ENCODE measurements at places on chromosomes 1 and 21. TPM values are rescaled to one million over a fixed set of nuclear protein-coding genes. Genes with fewer than 3 reads are reported as not detected.

The SERINC2 gene
- 85.4 TPM for total RNA-seq

The BLACAT1 gene
- total RNA-seq, result not detected

The CLCA1 gene
- total RNA-seq, result not detected

GRCh38 chr1:206506405-206507283 lies 687 bp upstream of the RASSF5 start:
- no peak for DNase-seq

DNA sequence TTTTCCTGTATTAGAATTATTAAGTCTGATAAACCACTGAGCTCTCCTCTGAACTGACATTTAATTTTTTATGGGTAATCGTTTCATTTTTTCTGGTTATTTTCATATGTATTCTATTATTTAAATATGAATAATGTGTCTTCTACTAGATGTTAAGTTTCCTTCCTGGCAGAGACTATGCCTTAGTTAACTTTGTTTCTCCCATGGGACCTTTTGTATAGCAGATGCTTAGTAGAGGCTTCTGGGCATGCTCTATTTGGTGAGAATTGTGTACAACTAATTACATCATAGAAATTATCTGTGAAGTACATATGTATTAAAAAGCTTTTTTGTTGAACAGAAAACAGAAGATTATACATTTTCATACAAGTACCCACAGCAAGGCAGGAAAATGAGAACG lies 23.4 kb downstream of the CTBS start:
- DNase-seq, result no peak

- no peak for DNase-seq
Measured at GRCh38 chr21:43758111-43758641, 17.9 kb downstream of the CSTB start.

DNA sequence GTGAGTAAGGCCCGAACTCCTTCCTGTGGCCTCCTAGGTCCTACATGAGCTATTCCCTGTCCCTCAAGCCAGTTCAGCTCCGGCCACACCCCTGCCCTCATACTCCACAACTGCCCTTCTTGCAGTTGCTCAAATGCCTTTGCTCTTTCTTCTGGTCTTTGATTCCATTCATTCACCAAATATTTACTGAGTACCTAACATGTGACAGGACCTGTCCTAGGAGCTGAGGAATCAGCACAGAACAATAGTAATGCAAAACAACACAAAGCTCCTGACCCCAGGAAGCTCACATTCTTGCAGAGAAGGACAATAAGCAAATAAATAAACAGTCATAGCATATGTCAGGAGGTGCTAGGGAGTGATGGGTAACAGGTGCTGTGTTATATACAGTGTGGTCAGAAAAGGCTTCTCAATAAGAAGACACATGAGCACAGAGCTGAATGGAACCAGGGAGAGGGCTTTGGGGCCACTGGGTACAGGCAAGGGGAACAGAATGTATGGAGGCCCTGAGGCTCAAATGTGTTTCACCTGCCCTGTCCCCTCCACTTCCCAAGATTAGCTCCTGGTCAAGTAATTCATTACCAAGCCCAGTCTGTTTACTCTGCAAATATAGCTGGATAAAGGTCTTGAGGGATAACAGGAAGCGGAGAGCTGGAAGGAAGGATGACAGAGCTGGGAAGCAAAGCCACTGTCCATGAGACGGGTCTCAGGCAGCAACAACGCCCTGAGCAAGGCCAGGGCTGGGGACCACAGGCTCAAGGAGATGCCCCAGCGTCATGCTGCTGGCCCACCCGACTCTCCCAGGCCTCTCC lies 145.1 kb downstream of the CSMD2 start:
- no peak for DNase-seq

The OR6K3 gene
- total RNA-seq, result not detected

The FAM167B gene
- total RNA-seq, result 0.51 TPM

The STIL gene
- total RNA-seq, result 1.8 TPM

DNA sequence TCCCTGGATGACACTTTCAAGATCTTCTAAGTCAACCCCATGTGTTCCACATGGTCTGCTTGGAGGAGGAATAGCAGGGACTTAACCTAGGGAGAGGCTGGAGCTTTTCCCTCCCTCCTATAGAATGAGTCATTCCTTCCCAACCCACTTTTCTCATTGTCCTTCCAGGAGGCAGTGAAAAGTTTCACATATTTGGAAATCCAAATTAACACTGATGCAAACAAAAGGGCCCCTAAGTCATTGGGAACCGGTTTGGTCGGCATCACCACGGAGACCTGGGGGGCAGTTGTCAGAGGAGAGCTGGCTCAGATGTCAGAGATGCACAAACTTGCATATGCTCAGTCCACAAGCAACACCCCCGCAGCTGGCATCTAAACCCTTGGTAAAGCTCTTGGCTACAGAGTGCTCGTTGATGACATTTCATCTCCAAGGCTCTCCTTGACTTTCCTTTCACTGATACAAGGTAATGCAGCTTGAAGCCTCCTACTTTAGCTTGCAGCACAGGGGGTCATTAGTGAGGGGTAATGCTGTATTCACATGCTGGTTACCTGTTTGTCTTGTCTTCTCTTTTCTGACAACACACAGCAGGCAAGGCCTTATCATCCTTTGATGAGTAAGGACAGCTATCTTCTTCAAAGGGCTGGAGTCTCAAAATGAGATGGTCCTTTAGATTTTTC lies 12.3 kb upstream of the LRRC8D start:
- no peak for DNase-seq

GRCh38 chr1:18336801-18337200 lies 143.9 kb upstream of the KLHDC7A start:
- DNase-seq, result no peak

The PIGC gene
- 26.2 TPM for total RNA-seq

DNA sequence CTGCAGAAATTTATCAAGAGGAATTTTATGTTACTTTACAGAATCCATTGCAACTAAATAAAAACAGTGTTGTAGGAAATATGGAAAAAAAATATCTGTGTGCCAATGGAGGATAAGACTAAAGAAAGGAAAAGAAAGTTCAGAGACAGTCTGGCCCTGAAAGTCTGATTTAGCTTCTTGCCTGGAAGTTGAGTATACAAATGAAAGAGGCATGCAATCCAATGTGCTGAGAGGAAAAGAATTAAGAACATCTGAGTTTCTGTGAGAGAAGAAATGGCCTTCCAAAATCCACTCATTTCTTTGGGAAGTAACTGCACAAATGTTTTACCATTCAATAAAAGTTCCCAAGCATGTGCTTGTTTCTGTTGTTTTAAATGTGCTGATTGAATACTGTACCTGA lies 65.1 kb downstream of the LHX9 start:
- DNase-seq, result no peak

The LDLRAD2 gene
- not detected for total RNA-seq

- DNase-seq, result no peak
Measured at GRCh38 chr1:53605181-53605580, 133.8 kb downstream of the GLIS1 start.

DNA sequence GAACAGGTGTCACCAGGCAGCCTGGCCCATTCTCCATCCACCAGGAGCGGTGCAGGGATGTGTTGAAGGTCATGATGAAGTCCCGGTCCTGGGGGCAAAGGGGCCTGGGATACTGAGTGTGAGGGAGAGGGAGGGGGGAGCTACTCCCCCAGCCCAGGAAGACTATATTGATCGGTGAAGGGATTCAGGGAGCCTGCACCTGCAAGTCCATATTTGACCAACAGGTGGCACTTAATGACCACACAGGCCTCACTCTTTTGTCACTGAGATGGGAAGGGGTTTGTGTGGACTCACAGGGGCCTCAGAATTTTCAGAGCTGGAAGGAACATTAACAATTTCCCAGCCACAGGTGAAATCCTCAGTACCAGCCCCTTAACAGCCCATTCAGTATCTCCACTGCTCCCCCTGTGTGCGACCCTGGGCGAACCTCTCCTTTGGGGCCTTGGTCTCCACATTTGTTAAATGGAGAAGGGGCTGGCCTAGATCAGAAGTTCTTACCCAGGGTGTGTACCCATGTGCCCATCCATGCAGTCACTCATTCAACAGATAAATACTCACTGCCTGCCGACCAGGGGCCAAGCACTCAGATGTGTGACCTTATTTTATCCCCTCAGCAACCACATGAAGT lies 55.6 kb downstream of the NKAIN1 start:
- DNase-seq, result no peak

GRCh38 chr1:175514387-175514953 lies 228.9 kb downstream of the TNR start:
- DNase-seq, result peak; percentile 19

The IQGAP3 gene
- 1.4 TPM for total RNA-seq

DNA sequence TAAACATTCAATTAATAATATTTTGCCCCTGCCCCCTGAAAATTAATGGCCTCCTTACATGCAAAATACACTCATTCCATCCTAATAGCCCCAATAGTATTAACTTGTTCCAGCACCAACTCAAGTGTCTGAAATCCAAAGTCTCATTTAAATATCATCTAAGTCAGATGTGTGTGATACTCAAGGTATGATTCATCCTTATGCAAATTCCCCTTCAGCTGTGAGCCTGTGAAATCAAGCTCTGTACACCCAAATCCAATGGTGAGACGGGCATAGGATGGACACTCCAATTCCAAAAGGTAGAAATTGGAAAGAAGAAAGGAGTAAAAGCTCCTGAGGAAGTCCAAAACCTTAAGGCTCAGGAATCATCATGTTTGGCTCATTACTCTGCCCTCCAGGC lies 83.5 kb downstream of the HHAT start:
- no peak for DNase-seq

DNA sequence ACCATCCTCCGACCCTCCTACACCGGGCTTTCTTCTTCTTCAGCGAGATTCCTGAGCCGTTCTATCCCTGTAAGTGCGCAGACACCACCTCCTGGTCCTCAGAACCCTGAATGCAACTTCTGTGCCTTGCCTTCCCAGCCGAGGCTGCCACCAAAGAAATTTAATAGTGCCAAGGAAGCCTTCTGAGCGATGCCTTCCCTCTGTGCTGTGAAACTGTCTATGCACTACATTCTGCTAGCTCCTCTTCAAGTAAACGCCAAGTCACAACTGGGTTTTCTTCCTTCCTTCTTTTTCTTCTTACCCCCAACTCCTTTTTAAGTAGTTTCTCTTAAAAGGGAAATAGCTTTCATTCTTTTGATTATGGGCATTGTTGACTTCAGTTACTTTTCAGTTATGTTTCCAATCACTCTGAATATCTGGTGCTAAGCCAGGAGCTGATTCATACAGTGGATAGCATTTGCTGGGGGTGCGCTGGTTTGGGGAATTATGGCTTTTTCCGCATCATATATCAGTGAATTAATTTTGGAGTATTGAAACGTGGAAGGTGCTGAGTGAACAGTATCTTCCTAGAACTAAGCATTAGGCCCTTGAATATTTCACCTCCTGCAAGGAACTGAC lies 38.6 kb upstream of the GPR88 start:
- DNase-seq, result no peak

DNA sequence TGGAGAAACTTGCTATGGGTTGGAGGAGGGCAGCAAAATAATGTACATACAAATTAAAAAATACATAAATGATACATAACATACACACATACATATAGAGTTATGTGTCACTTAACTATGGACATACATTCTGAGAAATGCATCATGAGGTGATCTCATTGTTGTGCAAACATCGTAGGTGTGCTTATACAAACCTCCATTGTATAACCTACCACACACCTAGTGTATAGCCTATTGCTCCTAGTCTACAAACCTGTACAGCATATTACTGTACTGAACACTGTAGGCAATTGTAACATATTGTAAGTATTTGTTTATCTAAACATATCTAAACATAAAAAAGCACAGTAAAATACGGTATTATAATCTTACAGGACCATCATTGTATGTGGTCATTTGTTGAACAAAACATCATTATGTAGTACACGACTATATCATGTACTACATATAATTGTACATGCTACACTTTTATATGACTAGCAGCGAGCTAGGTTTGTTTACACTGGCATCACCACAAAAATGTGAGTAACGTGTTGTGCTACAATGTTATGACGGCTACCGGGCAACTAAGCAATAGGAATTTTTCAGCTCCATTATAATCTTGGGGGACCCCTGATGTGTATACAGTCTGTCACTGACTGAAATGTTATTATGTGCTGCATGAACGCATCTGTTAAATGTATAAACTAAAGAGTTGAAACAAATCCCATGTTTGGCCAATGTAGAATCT lies 35.5 kb downstream of the ITGB3BP start:
- no peak for DNase-seq

The TNFRSF4 gene
- total RNA-seq, result not detected

DNA sequence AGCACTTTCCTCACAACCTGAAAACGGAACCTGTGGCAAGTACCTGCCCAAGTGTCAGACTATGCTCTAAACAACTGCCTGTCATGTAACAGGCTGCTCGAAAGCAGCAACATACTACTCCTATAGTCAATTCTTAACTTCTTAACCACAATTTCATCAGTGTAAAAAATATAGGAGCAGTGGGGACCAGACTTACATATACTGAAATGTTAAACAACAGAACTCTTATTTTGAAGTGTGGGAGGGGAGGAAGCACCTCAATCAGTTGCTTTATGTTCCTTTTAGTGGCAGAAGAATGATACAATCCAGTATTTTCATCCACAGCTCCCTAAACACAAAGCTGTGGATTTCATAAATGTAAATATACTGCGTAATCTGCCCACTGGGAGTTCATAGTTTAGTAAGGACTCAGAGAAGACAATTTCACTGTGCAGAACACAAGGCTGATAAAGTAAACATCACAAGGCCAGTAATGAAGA lies 44.2 kb downstream of the WLS start:
- DNase-seq, result no peak

GRCh38 chr1:203475012-203475981 lies at the start of gene PRELP:
PRELP (plus strand) TSS chr1:203475806; CDS start chr1:203483185, 7,379 bp downstream.
- DNase-seq, result peak; percentile 67

DNA sequence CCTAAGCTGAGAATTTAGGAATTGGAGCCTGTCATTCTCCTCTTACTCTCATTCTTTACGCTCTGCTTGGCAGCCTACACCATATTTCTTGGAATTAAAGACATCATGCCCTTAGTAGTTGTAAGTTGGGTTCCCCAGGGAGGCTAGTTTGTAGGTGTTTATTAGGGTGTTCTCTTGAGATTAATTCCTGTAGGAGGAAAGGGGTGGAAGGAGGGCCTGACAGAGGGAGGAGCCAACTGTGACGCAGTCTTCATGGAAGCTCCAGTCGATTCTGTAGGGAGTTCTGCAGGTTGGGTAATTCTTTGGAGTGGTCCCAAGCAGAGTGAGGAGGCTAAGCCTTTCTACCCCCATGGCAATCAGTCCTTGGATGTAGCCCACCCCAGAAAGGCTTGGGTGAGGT lies 111.4 kb downstream of the HHAT start:
- no peak for DNase-seq

The MYOG gene
- total RNA-seq, result not detected

GRCh38 chr1:115126516-115126915 lies 37.2 kb upstream of the TSPAN2 start:
- DNase-seq, result no peak
